ENCODE measurements at places on chromosomes 12 and 14.

- peak; percentile 92 for DNase-seq
These were observed at the start of gene ADIPOR2 for GRCh38 chr12:1690578-1691122. Gene ADIPOR2 (plus strand): TSS chr12:1691070. CDS start chr12:1754344, 63,274 bp downstream.

DNA sequence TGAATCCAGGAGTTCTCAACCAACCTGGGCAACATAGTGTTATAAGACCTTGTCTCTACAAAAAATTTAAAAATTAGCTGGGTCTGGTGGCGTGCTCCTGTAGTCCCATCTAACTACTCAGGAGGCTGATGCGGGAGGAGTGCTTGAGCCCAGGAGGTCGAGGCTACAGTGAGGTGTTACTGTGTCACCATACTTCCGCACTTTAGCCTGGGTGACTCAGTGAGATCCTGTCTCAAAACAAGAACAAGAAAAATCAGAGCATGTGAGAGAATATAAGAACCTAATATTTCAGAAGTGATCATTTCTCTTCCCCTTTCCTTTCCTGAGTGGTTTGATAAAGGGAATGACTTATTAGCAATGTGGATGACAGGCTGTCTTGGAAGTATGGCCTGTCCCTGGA is 9.5 kb downstream of the TRAF3 start:
- DNase-seq = no peak

- no peak for DNase-seq
These were observed 57.1 kb upstream of the PCED1B start for GRCh38 chr12:47022296-47022695.

DNA sequence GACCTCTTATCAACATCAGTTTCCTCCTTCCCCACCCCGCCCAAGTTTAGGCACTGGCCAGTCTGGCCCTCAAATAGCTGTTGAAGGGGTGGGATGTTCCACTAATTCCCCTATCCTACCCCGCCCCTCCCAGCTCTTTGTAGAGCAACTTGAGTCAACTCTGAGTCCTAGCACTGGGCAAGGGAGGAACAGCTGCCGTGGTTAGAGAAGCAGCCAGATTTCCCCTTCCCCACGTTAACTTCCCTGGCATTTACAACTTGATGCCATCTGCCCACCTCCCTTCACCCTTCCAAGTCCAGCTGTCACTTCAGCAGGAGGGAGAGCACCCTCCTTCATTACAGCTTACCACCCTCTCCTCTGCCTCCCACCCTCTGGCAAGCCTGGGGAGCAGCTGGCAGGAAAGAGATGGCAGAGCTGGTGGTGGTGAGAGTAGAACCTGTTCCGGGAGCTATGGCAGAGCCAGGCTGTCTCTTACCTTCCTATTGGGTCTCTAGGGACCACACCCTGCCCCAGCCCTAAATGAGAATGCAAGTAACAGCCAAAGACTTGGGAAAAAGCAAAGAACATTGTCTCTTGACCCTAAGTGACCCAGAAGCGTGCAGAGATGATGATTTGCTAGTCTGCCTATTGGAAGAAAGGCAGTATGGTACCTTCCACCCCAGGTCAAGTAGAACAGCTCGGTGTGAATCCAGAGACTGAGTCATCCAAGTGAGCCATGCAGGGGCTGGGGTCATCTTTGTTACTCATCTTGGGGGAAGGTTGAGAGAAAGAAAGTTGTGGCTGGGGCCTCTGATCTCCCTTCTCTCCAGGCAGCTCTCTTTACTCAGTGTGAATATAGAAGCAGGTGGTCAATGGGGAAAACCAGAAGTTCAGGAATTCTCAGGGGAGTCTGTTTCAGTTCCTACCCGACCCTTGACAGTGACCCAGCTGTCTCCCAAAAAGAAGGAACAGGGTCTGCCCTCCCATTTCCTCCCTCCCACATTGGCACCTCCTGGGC is 1.5 kb downstream of the BLOC1S1 start:
- DNase-seq = no peak

GRCh38 chr14:96173636-96174475 is 30.8 kb upstream of the BDKRB2 start:
- DNase-seq = no peak

DNA sequence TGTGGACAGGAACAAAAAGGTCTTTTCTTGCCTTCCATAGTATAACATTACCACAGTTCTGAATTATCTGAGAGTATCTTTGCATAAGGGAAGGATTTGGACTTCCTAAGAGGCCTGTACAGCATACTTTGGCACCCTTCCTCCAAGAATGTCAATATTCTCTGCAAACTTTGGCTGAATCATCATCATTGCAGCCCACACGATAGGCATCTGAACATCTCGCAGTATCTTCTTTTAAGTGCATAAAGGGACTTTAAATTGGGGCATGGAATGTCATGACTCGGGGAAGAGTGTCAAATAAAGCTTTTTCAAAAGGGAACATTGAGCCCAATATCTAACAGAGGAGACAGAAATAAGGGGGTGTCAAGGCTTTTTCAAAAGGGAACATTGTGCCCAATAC is 646.2 kb upstream of the STXBP6 start:
- DNase-seq = no peak

GRCh38 chr14:49594347-49595091 is 4.2 kb upstream of the LRR1 start:
- no peak for DNase-seq

DNA sequence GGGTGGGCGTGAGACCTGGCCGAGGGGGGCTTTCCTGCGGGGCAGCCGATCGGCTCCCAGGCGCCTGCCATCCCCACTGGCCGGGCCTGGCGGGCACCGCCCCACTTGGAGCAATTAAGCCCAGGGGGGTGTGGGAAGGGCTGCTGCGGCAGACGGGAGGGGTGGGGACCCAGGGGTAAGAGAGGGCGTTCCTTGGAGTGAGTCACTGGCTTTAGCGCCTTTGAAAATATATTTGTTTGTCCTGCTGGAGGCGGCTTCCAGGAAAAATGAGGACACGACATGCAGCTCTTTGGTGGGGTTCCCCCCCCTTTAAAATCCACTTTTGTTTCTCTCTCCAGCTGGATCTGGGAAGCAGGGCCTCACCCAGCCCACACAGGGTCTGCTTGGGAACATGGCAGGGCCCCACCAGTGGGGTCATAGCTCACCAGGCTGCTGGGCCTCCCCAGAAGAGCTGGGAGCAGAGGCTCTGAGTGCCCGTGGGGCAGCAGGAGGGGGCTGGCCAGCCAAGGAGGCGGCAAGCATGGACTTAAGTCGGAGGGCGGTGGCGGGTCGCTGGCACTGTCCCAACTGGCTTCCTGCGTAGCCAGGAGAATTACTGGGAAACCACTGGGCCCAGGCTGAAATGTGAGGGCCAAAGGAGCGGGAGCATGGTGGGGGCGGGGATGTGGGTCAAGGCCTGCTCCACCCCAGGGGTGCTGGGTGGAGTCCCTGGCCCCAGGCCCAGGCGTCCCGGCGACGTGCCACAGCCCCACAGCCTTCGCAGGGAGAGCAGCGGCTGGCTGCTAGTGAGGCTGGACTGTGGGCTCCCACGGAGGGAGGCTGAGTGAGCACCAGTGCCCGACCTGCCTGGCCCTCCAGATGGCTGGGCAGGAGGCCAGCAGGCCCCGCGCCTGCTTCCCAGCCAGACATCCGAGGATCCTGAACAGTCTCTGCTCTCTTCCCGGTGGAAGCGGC is 128.0 kb downstream of the RFLNA start:
- no peak for DNase-seq

DNA sequence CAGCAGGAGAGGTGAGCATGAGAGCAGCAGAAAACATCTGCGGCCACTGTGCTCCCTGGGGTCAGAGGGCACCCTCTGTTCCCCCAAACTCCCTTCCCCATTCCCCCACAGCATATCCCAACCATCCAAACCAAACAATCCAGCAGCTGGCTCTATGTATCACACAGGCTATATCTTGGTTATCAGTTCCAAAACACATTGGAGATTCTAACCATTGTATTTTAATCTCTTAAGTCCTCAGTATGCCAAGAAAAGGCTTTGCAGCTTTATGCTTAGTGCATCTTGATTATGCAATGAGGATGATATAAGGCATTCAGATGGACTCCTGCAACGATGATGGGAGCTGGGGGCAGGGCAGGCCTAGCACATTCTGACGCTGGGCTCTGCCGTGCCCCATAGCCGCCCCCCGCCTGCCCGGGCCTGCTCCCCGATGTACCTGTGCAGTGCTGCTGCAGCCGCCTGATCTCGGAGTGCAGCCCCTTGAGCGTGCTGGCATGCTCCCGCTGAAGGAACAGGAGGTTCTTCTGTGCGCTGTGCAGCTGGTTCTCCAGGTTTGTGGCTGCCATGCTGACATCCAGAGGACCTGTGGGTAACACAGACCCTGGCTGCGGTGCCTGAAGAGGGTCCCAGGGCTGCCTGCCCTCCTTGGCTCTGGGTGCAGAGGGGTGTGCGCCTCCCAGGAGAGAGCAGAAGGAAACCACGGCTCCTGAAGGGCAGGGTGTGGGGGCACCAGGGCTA is 29.6 kb downstream of the CCDC92 start:
- no peak for DNase-seq

- DNase-seq = no peak
These were observed 18.7 kb downstream of the NOS1 start for GRCh38 chr12:117342682-117343081.

- peak; percentile 11 for DNase-seq
These were observed 3.9 kb downstream of the GZMH start for GRCh38 chr14:24605435-24606190.

GRCh38 chr12:10214895-10215267 is 2.2 kb downstream of the GABARAPL1 start:
- DNase-seq = no peak

GRCh38 chr12:70982286-70982685 is 61.7 kb upstream of the PTPRR start:
- DNase-seq = no peak

Measured in stimulated activated naive CD4-positive, alpha-beta T cell (primary cell).